Cortex of kidney (tissue), 1 donor: ENCODE measurements at places on chromosomes 5 and 9.

DNA sequence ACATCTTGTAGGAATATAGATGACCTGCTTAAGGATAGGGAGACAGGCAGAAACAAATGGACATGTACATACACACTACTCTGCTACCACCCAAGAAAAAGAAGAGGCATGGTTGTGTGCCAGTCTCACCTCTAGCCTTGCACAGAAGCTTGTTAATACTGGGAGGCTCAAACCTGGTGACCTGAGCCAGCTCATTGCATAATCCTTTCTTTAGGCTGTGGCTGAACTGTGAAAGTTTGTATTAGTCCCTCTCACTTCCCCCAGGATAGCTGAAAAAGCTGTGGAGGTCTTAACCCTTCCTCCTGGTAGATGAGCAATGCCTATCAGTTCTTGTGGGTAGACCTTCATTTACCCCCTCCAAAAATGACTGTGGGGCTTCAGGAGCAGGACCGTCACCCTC lies 28.7 kb downstream of the TPD52L3 start:
- no peak for DNase-seq

DNA sequence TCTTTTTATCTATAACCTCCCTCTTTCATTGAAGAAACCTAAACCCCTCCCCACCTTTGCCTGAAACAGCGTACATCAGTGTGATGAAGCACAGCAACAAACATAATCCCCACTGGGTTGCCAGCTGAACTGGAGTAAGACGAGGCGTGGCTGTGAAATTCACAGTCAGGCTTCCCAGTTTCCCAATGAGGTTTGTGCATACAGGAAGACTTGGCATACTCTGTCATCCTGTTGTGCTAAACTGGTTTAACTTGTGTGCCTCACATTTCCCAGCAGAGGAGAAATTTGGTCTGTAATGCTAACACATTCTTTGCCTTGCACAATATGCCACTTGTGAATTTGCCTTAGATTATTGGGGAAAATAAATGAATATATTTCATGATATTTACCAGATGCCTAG lies 121.5 kb downstream of the SV2C start:
- DNase-seq, result no peak

DNA sequence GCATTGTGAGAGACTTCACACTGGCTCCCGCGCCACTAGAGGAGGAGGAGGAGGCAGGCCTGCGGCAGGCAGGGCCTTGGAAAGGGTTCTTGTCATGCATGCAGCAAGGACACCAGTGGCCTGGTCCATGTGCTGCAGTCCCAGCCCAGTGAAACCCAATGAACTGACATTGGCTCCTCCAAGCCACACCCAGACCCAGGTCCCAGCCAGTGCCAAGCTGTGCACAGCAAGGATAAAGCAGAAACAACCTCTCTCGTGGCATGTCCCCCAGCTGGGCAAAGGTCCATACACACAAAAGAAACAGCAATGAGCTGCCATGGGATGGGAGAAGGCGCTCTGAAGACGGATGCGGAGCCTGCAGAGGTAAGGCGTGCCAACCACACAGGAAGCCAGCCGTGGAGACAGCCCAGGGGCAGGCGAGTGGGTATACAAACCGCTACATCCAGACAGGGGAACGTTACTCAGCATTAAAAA lies 89.2 kb downstream of the SEMA4D start:
- DNase-seq, result no peak

GRCh38 chr9:114732823-114733222 lies 50.8 kb upstream of the TEX48 start:
- no peak for DNase-seq

- no peak for DNase-seq
These were observed 195.2 kb upstream of the PTGER4 start for GRCh38 chr5:40484495-40484894.

DNA sequence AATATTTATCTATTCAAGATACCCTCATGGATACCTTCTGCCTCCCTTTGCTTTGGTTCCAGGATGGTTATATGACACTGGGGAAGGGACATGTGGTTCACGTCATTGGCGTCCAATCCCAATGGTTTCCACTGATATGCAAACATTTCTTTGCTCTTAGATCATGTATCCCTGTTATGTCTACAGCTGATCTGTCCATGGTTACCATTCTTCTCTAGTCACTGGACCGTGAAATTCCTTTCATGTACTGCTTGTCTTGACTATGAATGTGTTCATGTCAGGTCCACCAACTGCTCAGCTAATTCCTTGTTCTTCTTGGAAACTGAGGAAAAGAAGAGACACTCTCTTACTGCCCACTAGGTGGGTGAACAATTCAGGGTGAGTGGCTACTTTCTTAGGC lies 391.1 kb upstream of the ZNF608 start:
- no peak for DNase-seq

- DNase-seq, result no peak
These were observed 99.3 kb upstream of the ZNF366 start for GRCh38 chr5:72606525-72606924.

DNA sequence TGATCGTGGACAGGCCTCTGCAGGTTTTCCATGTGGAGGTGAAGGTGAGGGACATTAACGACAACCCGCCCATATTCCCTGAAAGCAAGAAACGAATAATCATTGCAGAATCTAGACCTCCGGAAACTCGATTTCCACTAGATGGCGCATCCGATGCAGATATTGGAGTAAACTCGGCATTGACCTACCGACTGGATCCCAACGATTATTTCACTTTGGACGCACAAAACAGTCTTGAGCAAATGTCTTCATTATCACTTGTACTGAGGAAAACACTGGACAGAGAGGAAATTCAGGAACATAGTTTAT lies 621 bp downstream of the PCDHA13 start:
- no peak for DNase-seq

GRCh38 chr5:660491-661030 lies 32.6 kb downstream of the TPPP start:
- DNase-seq, result no peak

DNA sequence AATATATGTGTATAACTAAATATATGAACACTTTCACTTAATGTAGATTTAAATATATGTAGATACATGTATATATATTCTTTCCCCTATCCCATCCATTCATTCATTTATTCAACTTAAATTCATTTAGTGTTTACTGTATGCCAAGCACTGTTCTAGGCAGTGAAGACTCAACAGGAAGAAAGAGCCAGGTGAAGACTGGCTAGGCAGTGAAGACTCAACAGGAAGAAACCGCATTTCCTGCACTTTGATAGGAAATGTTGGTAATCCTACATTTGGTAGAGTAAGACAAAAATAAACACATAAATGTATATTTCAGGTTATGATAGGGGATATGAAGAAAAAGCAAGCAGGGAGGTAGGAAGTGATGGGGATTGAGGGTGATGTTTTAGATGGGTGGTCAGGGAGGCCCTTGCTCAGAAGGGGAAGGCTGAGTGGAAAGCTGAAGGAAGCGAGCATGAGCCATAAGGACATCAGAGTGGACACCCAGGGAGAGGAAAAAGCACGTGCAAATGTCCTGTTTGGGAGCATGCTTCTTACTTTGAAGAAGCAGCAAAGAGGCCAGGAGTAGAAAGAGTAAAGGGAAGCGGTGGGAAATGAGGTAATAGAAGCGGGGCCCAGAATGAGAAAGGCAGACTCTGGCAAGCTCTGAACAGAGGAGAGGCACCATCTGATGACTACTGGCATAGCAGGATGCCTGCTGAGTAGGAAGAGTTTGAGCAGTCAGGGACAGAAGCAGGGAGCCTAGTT lies 227.8 kb upstream of the MAP3K1 start:
- no peak for DNase-seq

DNA sequence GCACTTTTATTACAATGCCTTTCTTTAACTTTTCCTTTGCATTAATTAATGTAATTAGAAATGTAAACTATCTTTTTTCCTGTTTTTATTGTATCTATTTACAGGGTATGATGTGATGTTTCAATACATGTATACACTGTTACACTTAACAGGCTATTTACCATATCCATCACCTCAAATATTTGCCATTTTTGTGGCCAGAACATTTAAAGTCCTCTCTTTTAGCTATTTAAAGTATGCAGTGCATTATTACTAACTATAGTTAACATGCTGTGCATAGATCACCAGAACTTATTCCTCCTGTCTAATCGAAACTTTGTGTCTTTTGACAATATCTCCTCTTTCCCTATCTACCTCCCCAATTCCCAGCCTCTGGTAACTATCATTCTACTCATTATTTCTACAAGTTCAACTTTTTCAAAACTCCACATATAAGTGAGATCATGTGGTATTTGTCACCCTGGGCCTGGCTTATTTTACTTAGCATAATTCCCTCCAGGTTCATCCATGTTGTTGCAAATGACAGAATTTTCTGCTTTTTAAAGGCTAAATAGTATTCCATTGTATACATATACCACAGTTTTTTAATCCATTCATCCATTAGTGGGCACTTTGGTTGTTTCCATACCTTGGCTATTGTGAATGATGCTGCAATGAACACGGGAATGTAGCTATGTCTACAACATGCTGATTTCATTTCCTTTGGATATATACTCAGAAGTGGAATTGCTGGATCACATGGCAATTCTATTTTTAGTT lies 32.8 kb downstream of the OR2K2 start:
- no peak for DNase-seq

GRCh38 chr5:170747851-170748250 lies 35.7 kb upstream of the GABRP start:
- DNase-seq, result no peak

- no peak for DNase-seq
These were observed 167.9 kb upstream of the ACTBL2 start for GRCh38 chr5:57650360-57651069.

GRCh38 chr9:86580688-86581087 lies 226.5 kb upstream of the TUT7 start:
- DNase-seq, result no peak

DNA sequence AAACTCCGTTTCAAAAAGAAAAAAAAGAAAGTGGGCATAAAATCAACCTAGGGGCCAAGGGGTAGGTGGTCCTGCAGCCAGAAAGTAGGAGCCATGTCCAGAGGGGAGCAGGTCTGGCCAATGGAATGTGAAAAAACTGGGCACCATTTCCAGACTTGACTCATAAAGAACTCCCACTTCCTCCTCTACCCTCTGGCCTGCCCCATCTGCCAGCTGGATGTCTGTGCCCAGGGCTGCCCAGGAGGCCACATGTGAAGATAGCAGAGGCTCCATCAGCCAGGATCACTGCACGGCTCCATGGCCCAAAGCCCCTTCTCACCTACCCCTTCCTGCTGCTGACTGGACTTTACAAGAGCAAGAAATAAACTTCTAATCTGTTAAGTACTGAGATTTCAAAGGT lies 42.1 kb upstream of the EEIG1 start:
- no peak for DNase-seq

GRCh38 chr5:13540168-13540750 lies 404.2 kb downstream of the DNAH5 start:
- DNase-seq, result no peak

GRCh38 chr9:4596165-4596922 lies 65.8 kb upstream of the PLPP6 start:
- no peak for DNase-seq

DNA sequence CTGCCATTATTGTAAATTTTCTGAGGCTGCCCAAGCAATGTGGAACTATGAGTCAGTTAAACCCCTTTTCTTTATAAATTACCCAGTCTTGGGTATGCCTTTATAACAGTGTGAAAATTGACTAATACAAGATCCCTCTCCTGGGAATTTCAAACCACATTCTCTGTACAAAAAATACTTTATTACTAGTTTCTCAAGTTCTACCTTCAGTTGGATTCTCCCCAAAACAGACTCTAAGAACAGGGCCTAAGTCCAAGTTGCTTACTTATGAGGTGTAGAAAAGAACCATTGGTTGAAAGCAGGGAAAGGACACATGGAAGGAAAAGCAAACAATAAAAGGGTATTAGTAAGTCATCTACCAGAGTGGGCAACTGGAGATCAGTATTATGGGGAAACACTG lies 343.2 kb downstream of the TMEM232 start:
- DNase-seq, result no peak

DNA sequence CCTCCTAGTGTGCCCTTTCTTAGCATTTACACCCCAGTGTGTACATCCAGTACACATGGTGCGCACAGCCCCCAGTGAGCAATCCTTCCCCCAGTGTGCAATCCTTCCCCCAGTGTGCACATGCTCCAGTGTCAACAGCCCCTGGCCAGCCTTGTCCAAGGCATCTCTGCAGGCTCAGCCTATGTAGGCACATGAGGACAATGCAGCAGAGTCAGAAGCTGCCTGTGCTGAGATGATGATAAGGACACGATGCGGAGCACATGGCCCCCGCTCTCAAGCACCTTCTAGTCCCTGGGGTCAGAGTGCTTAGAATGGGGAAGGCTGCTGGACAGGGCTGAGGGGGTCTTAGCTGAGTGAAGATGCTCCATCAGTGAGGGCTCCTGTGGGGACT lies 69.8 kb downstream of the GADD45G start:
- no peak for DNase-seq

DNA sequence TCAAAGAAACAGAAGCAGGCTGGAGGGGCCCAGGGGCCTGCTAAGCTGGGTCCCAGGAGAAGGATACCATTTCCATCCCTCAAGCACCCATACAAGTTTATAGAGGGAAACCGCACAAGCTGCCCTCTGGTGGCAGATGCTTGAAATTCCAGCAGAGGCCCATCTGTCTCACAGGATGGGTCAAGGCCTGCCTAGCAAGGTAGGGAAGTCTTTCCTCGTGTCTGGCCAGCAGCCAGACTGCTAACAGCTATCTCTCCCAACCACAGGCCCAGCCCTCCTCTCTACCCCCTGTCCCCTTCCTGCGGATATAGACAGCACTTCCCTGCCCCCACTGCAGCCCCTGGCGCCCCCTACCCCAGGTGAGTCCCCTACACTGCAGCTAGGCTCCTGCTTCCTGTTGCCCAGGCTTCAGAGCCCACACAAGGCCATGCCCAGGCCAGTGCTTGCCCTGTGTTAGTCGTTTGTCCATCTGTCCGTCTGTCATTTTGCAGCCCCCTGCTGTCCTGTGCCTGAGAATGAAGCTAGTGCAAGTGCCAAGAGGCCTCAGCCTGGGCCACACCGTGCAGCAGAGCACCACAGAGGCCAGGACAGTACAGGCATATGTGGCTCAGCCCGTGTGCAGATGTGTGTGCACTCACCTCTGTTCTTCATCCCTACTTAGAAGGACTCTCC lies 26.2 kb downstream of the TCF7 start:
- no peak for DNase-seq

DNA sequence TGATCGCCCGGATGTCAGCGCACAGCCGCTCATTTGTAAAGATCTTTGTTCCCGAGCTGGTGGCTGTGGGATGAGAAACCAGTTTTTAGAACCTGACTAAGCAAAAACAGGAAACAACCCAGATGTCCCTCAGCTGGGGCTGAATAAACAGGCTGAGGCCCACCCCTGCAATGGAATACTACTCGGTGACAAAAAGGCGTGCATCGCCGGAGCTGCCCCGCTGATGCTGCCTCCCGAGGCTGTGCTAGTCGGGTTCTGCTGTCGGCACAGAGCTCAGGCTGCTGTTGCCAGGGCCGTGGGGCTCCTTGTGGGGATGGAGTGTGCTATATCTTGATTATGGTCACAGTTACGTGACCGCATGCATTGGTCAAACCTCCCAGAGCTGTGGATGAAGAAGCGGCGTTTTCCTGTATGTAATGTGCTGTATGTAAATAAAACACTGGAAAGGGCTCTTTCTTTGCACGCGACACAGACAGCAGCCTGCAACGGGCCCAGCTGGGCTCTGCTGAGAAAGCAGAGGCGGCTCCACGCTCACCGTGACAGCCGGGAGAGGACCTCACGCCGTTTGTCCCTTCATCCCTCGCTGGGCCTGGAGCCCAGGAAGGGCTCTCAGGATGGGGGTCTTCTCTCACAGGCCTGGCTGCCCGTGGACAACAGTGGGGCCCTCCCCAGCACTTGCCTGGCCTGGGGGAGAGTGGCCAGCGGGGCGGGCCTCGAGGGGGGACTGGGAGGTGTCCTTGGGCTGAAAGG lies 51.5 kb upstream of the RNU6ATAC start:
- DNase-seq, result no peak
